ENCODE measurements at places on chromosomes 13 and 19.

DNA sequence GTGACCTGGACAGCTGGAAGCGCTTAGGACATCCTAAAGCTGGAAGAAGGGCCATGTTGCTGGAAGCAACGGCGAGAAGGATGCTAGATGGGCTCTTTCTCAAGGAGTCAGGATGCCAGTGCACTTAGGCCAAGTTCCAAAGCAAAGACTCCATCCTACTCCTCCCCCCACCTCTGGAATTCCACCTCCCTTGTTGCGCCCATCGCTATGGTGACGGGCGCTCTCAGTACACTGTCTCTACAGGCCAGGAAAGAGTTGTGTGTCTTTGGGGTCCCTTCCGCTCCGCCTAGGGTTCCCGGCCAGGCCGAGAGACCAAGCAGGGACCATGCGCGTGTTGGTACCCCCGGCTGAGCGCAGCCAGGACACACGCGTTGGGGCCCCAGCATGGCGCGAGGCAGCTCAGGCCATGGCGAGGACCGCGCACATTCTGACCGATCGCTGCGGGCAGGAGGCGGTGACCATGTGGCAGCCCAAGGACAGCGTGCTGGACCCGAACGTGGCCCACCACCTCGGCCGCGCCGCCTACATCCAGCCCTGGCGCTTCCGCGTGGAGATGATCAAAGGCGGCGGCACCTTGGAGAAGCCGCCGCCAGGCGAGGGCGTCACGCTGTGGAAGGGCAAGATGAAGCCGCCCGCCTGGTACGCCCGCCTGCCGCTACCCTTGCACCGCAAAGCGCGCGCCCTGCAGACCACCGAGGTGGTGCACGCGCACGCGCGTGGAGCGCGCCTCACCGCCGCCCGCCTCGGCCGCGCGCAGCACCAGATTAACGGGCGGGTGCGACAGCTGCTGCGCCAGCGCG is 31.0 kb upstream of the SLC1A6 start:
- no peak for DNase-seq

- no peak for DNase-seq
Observed at GRCh38 chr13:113514847-113515246, 24.3 kb upstream of the DCUN1D2 start.

DNA sequence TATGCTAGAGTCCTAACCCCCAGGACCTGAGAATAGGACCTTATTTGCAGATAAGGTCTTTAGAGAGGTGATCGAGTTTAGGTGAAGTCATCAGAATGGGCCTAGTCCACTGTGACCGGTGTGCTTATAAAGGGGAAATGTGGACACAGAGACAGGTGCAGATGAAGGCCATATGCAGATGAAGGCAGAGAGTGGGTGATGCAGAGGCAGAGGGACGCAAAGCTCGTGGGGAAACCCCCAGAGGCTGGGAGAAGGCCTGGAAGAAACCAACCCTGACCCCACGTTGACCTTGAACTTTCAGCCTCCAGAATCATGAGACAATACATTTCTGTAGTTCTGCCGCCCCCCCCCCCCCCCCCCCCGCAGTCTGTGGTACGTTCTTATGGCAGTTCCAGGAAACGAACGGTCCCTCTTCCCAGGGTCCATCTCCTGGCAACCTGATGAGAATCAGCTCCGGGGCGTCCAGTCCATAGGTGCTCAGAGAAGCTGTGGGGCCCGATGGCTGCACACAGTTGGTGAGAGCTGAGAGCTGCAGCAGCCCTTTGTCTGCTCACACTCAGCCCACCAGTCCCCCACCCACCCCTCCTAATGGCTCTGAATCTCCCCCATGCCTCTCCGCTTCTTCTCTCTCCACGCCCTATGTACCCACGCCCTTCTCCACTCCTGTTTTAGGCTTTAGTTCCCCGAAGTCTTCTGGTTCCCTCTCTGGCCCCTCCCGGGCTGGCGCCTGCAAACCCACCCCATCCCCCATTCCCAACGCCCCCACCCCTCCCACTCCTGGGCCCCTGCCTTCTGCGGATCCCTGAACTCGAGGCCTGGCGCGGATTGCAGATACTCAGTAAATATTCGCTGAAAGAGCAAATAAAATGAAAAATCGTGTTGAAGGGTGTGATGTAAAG is 218.3 kb upstream of the MAB21L1 start:
- no peak for DNase-seq

- no peak for DNase-seq
Observed at GRCh38 chr13:23350009-23350408, 83.5 kb downstream of the SACS start.

DNA sequence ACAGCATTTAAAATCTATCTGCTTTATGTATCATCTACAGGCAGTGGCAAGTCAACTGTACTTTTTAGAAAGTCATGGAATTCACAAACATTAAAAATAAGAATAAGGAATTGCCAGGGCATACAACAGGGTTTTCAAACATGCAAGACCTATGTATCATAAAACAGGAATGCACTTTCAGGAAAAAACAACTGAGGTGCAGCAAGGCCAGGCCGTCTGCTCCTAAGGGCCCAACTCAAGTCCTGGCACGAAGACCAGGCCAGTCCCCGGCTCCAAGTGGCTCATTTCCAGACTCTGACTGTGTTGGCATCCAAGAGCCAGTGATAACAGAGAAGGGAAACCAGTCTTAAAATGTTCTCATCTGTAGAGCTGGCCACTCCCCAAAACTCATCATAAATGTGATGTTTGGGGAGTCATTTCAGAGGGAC is 7.1 kb downstream of the RFX2 start:
- DNase-seq, result no peak

DNA sequence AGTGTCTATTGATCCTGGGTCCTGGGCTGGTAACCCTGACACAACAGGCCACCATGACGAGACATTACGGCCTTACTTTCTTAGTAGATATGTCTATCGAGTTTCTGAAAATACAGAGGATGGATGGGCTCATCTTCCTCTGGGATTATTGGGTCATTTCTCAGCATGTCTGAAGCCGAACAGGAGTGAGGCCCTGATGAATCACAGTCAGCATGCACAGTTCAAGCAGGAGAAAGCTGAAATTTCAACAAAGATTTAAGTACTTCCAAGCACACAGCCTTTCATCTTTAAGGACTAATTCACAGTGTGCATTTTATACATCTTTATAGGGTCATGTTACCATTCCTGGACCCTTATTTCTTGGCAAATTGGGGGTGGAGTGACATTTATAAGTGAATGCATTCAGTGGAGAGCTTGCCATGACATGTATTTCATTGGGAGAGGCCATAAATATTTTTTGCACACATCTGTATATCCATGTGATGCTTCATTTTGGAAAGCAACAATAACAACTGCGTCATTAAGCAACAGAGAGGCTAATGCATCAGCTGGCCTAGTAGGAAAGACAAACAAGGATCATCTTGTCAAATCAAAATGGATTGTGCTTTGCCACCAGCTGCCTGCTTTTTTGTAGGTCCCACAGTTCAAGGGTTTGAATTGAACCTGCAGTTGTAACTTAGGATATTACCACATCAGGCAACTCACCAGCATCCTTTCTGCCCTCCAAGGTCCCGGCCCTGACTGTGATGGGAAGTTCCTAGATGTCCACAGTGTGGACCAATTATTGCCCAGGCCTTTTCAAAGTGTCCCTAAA is 143.5 kb downstream of the DNAJC15 start:
- no peak for DNase-seq

DNA sequence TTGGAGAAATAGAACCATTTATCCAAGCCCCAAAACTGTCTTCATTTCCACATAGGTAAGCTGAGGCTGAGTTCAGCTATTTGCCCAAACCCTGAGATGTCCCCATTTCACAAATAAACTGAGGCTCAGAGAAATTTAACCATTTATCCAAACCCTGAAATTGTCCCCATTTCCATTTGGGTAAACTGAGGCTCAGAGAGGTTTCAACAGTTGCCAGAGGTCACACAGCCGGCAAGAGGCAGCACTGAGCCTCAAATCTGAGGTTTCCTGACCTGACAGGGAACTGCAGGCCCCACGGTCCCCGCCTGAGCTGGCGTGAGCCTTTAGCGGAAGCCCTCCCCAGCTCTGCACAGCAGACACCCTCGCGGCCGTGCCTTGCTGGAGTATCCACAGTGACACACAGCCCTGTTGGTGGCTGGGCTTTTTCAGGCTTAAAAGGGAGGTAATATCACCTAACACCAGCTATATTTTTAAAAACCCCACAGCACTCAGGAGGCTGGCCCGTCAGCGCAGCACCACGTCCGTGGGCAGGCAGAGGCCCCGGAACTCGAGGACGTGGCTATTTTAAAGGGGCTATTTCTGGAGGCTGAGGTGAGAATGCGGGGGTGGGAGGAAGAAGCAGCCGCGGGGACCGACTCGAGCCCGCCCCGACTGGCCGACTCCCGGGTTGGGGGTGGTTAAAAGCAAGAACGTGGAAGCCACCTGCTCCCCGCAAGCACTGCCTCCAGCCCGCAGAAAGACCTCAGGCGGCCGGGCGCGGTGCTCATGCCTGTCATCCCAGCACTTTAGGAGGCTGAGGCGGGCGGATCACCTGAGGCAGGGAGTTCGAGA is 18.5 kb downstream of the PTPRS start:
- DNase-seq, result no peak

- DNase-seq, result no peak
Observed at GRCh38 chr13:101475536-101475935, 23.1 kb downstream of the ITGBL1 start.

GRCh38 chr19:4347521-4347920 is 4.2 kb downstream of the MPND start:
- no peak for DNase-seq

DNA sequence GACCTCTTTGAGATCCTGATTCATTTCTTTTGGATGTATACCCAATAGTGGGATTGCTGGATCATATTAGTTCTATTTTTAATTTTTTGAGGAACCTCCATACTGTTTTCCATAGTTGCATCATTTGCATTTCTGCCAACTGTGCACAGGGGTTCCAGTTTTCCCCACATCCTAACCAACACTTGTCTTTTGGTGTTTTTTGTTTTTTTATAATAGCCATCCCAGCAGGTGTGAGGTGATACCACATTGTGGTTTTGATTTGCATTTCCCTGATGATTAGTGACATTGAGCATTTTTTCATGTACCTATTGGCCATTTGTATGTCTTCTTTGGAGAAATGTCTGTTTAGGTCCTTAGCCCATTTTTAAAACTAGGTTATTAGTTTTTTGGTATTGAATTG is 18.8 kb upstream of the GPR183 start:
- DNase-seq, result no peak

- DNase-seq, result no peak
Observed at GRCh38 chr19:50308991-50309390, 20.2 kb downstream of the KCNC3 start.

GRCh38 chr13:100432611-100433010 is 156.0 kb downstream of the GGACT start:
- no peak for DNase-seq

DNA sequence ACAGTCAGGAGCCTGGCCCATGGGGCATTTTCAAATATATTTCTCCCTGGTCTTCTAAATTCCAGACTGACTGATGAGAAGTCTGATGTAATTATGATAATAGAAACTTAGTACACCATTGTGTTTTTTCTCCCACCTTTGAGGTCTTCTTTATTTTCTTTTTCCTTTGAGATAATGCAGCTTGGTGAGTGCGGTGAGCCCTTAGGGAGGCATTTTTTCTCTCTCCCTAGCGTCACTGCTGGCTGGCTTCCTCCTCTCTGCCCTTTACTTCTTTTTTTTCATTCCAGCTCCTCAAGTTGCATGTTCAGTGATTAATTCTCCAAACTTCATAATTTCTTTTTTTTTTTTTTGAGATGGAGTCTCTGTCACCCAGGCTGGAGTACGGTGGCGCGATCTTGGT is 12.8 kb upstream of the CDC42EP5 start:
- DNase-seq, result no peak

DNA sequence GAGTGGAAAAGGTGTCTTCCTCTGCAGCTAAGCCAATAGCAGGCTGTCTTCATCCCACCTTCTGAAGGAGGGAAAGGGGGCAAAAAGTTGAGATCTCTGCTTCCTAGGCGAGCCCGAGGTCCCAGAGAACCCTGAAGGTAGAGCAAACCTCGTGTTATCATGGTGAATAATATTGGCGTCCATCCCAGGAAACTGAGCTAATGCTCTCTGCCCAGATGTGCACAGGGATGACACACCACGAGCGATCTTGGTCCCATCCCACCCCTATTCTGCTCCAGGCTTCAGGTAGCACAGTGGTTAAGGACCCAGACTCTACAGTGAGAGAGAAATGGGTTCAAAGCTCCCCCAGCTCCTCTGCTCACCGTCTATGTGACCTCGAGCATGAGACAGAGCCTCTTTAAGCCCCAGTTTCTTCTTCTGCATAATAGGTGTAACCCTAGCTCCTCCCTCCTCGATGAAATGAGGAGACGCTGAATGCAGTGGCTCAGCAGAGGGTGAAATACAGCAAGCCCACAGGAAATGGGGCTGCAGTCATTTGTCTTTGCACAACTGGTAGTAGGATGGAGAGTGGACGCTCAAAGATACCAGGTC is 9.9 kb upstream of the CEACAM20 start:
- DNase-seq, result no peak

DNA sequence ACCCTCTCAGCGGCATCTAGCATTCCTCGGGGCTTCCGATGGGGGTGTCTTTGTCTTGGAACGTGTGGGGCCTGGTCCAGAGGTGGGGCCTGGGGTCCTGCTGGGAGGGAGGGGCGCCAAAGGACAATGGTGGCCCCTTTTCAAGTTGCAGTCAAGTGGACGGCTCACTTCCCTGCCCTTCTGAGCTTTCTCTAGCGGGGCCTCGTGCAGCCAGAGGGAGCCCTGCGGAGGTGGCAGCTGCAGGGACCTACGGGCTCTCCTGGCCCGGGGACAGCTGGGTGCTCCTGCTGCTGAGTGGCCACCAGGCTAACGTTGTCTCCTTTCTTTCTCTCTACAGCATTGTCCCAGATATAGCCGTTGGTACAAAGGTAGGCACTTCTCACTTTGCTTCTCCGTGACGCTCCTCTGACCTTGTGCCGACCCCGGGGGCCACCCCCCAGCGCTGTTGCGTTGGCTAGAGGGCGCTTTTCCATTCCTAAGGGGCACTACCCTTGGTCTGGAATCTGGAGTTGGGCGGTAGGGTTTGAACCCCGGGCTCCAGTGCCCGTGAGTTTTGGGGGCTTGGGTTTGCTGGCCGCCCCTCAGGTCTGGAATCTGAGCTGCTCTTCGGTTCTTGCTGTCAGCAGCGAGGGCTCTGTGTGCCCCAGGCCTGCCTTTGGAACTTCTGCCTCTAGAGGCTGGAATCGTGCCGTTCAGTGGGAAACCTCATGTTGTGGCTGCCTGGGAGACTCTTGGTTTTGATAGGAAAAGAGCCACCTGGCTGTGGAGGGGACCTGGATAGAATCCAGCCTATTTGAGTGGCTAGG is 2.0 kb downstream of the PTBP1 start:
- DNase-seq, result no peak
